SHP77 treated with DMSO at 0.1 percent for 48 hours (cell line): ENCODE measurements at places on chromosomes 7 and 10.

- no peak for DNase-seq
Measured at GRCh38 chr10:5720182-5720581, 35.5 kb downstream of the TASOR2 start.

DNA sequence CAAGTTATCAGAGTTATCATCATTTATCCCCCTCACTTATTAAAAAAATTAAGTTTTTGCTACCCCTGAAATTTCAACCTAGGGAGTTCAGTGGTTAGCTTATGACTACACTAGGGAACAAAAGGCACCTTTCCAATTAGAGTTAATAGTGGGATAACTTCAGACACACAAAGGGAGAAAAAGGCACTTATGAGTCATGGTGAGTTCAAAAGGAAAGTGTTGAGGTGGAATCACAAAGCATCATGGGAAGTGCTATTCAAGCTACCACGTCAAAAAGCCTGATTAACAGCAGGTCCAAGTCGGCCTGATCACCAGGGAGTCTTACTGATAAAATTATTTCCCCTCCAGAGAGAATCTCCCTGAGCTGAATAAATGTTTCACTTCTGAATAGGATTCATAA, 165.7 kb downstream of the C7orf25 start:
- DNase-seq: no peak

DNA sequence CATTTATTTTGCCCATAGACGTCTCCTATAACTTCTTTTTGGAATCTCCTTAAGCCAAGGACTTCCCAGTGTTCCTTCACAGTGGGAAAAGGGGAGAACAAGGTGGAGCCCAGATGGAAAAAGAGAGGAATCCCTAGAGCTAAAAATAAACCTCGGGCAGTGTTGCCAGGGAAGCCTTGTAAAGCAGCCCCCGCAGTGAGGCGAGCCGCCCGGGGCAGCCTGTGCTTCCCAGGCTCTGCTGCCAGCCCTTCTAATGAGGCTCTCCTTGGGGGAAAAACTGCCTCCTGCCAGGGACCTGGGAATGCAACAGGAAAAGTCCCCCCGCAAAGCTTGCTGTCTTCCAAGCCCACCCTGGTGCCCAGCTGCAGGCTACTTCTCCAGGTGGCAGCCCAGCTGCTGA, 71.7 kb downstream of the SH3PXD2A start:
- DNase-seq: no peak

GRCh38 chr7:3075441-3075840, 31.8 kb upstream of the CARD11 start:
- DNase-seq: no peak

- no peak for DNase-seq
Measured at GRCh38 chr10:12067336-12067735, 1.4 kb upstream of the DHTKD1 start.

DNA sequence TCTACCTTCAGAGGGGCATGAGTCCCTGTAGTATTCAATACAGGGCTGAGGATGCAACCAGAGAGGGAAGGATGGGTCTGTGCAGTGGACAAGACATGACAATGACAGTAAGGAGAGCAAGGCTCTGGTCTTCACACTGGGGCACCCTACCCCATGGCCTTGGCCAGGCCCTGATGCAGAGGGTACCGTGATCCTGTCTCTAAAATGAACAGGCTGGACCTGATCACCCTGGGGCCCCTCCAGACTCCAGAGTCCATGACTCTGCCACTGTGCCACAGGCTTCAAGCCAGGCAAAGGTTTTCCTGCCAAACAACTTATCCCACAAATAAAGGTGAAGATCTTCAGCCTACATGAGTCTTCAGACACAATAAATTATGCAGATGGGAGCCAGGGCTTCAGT, 4.9 kb downstream of the MAT1A start:
- DNase-seq: no peak

DNA sequence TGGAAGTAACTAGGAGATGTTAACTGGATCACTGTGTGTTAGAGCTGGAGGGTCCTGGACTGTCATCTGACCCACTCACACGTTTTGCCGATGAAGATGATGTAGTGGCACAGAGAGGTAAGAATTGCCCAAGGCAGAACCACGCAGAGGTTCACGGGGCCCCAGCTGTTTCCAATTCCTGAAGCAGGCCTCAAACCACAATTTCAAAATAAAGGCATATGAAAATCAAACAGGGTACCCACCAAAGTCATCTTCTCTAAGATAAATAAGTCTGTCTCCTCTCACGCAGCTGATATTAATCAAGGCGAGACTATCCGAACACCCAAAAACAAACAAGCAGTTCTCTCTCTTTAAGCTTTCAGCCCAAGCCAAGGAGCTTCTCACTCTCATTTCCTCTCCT, 113.3 kb upstream of the JCAD start:
- DNase-seq: no peak

GRCh38 chr7:2281541-2281940, 32.7 kb downstream of the SNX8 start:
- no peak for DNase-seq

- no peak for DNase-seq
Measured at GRCh38 chr10:68336754-68337351, 4.1 kb upstream of the PBLD start.

DNA sequence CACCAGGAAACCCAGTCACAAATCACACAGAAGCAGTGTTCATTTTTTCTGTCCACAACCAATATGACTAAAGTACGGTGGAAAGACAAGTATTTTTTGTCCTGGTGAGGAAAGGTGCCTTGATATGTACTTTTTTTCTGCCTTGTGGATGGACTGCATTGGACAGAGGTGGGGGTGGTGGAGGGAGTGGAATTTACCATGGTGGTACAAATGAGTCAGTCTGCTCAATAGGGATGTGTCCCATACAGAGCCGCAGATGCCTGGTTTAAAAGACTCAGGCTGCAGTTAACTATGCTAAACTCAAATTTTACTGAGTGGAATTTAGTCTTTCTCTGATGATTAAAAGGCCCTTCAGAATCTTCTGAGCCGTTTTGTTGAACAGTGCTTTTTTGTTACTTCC, 674.5 kb upstream of the GALNT17 start:
- no peak for DNase-seq

- DNase-seq: no peak
Measured at GRCh38 chr10:12717981-12718707, 283.4 kb downstream of the CCDC3 start.

DNA sequence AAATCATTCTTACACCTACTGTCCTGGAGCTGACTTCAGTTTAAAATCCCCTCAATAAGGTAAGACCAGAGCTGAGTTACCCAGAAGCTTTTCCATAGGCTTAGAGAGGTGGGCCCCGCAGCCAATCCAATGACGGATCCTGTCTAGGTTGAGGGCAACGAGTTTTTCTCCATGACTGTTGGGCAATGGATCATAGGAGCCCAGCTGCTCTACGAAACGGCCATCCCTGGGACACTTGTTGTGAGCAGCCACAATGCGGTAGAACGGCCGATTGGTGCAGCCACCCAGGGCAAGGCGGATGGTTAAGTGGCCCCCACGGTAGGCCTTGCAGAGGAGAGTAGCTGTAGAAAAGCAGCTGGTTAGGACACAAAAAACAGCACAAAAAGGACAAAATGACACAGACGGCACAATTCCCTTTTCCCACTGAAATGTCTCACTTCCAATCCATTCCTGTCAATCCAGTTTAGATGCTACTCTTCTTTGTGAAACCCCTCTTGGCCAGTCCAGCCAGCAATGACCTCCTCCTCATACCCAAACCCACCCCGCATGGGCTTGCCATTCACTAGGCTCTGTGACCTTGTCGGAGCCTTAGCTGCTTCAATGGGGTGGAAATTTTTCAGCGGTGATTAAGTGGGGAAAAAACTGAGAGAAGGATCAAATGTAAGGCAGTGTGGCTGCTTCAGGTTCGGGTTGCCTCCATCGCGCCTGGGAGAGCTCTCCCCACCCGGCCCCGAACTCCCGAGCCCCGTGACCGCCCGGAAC, 580 bp downstream of the MRPS16 start:
- DNase-seq: no peak

- no peak for DNase-seq
Measured at GRCh38 chr10:31855033-31855432, 73.6 kb downstream of the ARHGAP12 start.

DNA sequence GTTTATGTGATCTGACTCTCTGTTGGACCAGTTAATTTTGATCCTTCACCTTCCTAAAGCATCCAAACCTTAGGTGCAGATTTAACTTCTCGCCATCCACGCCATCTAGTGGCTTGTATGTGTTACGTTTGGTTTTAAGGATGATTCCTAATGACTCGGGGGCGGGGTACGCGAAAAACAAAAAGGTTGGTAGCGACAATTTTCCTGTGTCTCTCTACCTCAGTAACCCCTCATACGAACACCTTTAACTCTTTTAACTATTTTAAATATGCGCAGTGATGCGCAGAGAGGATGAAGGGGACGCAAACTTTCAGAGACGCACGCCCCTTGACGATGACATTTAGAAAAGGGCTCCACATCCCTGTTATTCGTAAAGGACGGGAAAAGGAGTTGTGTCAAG, 714 bp upstream of the KCND2 start:
- peak; percentile 46 for DNase-seq

DNA sequence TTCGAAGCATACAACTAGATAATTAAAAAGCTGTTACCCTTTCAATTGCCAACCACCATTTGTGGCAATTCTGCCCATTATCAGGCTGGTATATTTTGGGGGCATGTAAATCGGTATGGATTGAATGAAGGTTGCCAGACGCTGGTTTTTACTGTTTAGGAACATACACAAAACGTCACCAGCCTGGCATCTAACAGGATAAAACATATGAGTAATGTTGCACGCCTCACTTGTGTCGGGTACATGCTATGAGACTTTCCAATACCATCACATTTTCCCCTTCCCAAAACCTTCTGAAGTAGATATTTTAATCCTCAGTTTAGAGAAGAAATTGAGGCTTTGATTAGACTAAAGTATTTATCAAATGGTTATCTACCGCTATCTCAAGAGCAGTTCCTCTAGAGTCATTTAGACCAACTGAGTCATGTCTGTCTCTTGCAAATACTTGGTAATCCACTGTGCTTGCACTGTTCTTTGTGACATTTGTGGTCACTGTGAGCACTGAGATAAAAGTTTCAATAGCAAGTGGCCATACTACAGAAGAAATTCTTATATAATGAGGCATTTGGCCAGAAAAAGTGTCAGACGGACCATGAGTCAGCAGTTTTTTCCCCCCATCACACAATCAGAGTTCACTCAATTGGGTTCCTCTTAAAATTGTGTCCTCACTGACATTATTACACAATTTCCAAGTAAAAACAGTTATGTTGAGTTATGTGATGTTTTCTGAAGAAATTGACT, 498.7 kb downstream of the NXPH1 start:
- DNase-seq: no peak

- no peak for DNase-seq
Measured at GRCh38 chr7:21429786-21430574, 2.1 kb downstream of the SP4 start.

GRCh38 chr10:94591461-94592205, 46.0 kb downstream of the HELLS start:
- no peak for DNase-seq

- DNase-seq: no peak
Measured at GRCh38 chr10:96688789-96689188, 31.5 kb downstream of the PIK3AP1 start.

DNA sequence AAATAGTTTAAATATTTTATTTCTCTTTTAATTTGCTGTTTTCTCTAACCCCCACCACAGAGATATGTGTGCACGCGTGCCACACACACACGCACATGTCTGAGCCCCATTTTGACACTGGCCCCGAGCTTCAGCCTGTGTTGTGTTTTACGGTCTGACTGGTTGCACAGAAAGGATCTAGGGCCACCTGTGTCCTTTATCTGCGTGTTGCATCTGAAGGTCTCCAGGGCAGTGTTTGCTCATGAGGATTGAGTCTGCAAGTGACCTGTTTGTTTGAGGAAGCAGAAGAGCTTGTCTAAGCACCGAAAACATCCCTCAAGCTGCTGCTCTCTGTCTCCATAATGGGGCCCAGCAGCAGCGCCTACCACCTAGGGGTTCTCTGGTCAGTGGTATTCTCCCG, 266.4 kb upstream of the LYZL1 start:
- DNase-seq: no peak
